Stimulated activated CD8-positive, alpha-beta memory T cell treated with anti-CD3 and anti-CD28 coated beads, Interleukin-4, amount 100 ng/mL, for 4 hours (primary cell): ENCODE measurements at places on chromosomes 1 and 21.

- no peak for DNase-seq
Measured at GRCh38 chr1:55943012-55943411, 636.4 kb downstream of the PLPP3 start.

GRCh38 chr1:97864615-97865014 lies 56.2 kb downstream of the DPYD start:
- no peak for DNase-seq

- DNase-seq = no peak
Measured at GRCh38 chr1:52111492-52111891, 30.4 kb upstream of the ZFYVE9 start.

DNA sequence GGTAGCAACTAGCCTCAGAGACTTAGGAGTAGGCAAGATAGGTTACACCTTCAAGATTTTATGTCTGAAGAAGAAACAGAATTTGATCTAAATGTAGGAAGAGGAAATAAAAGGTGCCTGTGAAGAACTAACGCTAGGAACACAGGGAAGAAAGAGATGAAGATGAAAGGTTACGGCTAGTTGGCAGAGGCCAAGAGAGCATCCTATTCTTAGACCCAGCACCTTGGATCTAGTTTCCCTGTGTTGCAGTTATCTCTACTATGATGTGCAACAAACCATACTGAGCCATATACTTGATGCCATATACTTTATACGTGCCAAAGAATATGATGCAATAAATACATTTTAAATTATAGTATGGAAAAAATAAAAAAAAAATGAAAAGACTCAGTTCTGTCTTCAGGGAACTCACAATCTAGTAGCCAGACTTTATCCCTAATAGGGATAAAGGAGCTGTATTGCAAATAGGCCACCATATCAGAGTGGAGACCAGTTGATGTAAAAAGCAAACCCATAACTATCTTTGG lies 181.1 kb downstream of the PBX1 start:
- no peak for DNase-seq
